Esophagus muscularis mucosa (tissue), 4 donors: ENCODE measurements at places on chromosomes 6 and 20.
A peak's percentile ranks its signal among the peaks of the same experiment; 100 is the strongest.

DNA sequence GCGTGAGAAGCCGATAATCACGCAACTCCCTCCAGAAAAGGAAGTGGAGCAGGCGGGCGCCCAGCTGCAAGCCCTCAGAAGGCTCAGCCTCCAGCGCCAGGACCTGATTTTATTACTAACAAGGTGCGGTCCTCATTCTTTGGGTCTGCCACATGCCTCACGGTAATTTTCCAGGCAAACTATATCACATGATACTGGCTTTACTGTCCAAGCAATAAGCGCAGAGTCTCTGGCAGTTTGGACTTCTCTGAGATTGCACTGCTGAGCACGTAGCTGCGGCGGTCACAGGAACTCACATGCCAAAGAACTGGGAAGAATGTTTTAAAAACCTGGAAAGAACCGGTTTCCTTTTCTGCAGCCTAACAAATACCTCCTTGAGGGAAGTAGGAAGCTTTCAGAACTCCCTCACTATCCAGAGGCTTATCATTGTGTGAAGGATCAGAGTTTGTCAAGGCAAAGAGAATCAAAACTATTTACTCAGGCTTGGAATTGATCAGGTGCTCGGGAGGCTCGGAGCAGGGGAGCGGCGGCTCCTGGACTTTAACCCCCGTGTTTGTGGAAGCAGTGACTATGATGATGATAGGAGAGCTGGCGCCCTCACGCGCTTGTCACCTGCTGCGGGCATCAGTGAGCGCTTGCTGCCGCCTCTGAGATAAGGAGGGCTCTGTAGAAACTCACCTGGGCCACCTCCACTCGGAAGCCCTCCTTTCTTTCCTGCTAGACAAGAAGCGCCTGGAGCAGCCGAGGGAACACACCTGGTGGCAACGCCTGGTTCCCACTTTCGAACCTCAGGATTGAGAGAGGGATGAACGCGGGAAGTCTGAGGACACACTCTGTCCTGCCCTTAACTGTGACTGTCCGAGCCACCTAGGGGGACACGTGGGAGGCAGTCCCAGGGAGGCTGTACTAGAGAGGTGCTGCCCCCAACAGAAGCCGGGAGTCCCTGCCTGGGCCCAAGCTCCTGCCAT lies 27.2 kb upstream of the SYNJ2 start:
- no peaks in the 10 kb centered on the region for H3K27me3 ChIP-seq
- no peaks in the 10 kb centered on the region for H3K36me3 ChIP-seq
- peaks cover 11% of the 10 kb centered on the region for H3K4me1 ChIP-seq
- peak overlapping the region; percentile 2 for H3K27ac ChIP-seq
- no peak for DNase-seq
- peak overlapping the region; percentile 49 for H3K4me3 ChIP-seq

DNA sequence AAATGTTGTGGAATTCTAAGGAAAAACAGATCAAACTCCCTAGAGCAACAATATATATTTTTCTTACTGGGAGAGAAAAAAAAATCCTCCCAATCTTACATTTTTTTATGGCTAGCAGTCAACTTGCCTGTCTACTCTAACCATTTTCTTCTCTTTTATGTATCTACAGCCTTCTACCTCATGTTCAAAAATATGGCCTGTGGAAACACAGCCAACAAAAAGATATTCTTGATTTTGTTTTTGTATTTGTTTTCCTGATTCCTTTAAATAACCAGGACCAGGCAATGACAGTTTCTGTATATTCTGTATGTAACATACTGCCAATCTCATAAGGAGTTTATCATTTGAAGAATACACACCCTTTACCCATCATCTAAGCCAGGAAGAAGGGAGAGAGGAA lies 13.0 kb upstream of the SLC16A10 start:
- no peak overlapping the region for H3K27ac ChIP-seq
- no peak for DNase-seq
- H3K4me3 ChIP-seq, result no peak overlapping the region
- H3K36me3 ChIP-seq, result no peaks in the 10 kb centered on the region
- H3K4me1 ChIP-seq, result no peaks in the 10 kb centered on the region

DNA sequence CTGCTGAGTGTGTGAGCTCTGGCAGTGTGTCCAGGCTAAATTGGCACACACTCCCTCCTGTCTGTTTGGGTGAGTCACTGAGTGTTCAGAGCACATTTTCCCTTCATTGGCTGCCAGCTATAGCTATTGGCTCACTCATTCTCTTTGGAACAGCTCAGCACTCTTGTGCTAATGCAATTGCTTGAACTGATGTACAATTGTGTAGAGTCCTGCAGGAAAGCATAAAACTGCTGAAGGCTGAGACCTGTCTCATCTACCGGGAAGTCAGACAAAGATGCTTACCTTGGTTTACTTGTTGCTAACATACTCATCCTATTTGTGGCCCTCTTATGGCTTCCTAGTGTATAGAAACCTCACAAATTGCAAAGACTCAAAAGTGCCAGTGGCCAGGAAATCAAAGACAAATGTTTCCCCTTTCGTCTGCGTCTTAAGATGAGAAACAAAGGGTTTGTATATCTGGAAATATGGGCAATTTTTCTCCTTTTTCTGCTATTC lies 351.0 kb downstream of the BCKDHB start:
- DNase-seq, result no peak
- no peaks in the 10 kb centered on the region for H3K27me3 ChIP-seq
- H3K4me3 ChIP-seq, result no peak overlapping the region
- no peak overlapping the region for H3K27ac ChIP-seq
- H3K4me1 ChIP-seq, result peaks cover 16% of the 10 kb centered on the region

DNA sequence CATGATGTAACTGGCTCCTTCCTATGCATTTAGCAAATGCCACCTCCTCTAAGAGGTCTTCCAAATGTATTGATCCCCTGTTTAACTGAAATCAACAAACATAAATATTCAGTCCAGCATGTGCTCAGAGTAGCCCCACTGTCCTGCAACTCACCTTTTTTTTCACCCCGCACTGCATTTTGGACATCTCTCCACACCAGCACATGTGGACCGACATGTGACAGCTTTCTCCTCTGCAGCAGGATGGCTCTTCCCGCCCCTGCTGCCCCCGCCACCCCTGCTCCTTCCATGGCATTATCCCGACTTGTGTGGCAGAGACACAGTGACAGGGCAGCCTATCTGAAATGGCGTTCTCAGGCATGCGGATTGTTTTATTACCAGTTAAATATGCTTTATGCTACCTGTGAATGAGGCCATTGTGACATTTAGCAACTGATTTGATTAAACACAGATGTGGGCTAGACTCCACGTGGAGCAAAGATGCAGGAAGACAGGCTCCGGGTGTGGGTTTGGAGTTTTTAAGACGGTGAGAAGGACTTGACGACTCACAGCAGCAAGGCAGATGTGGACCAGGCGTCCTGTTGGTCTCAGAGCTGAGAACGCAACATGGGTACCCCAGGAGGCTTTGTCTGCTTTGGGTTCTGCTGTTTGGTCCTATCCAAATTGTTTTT lies 161.2 kb downstream of the EYA2 start:
- DNase-seq, result no peak
- no peak overlapping the region for H3K4me3 ChIP-seq
- H3K4me1 ChIP-seq, result peaks cover 9% of the 10 kb centered on the region
- no peaks in the 10 kb centered on the region for H3K36me3 ChIP-seq
